ENCODE measurements at places on chromosomes 4 and X.

DNA sequence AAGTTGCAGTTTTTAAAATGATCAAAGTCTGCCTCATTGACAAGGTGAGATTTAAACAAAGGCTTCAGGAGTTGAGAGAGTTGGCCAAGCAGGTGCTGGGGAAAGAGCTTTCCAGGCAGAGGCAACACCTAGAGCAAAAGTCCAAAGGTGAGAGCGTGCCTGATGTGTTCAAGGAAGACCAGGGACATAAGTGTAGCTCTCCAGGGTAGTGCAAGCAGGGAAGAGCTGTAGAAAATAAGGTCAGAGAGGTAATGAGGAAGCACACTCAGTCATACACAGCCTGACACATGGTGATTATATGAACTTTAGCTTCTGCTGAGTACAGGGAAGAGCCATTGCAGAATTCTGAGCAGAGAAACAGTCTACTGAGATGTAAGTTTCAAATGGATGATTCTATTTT lies 265.0 kb upstream of the NWD2 start:
- DNase-seq = no peak

GRCh38 chr4:3405176-3405575 lies 36.6 kb upstream of the HGFAC start:
- DNase-seq = no peak

DNA sequence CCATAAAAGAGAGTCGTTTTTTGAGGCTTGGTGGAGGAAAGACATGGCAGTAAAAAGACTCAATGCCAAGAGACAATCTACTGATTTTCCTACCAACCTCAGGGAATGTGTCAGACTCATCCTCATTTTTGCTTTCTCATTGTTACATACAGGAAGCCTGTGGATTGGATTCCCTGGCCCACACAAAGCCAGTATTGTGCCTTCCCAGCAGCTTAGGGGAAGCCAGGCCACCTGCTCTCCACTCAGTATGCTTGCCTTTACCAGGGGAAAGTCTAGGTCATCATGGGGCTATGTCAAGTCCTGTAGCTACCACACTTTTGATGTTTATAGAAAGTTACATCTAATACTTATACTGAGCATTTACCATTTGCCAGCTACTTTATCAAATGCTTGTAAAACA lies 11.0 kb downstream of the BMX start:
- DNase-seq = peak; percentile 55

DNA sequence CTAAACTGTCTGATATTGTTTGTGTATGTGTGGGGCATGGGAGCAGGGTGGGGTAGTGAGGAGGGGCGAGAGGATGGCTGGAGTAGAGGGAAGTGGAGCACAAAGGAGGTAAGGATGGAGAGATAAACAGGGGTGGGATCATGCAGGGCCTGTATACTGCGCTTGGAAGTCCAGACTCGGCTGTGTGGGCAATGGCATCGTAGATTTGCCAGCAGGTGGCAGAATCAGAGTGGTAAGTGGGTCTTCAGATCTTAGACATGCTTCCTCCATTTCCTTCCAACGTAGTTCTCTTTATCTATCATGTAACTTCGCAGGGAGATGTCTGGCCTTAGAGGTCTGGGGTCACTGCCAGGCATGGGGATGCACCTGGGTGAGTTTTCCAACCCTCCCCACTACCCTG lies 155.5 kb downstream of the PDGFRA start:
- DNase-seq = peak; percentile 71

DNA sequence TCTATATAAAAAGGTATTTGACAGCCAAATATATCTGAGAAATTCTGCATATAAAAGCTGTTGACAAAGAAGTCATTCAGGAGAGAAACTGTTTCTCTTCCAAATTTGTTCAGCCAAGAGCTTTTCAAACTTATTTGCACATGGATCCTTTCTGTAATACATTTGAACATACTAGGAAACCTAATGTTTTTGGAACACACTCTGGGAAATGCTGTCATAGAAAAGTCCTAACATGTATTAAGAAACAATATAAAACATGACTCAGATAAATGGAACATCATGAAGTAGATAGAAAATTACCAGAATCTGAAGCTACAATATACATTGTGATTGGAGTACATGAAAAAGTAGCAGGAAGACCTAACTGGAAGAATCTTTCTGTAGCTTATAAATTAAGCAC lies 781.5 kb upstream of the EPHA5 start:
- no peak for DNase-seq

Data from Karpas-422 (cell line).